ENCODE measurements at places on chromosomes 11 and 22.
A peak's percentile ranks its signal among the peaks of the same experiment; 100 is the strongest.

DNA sequence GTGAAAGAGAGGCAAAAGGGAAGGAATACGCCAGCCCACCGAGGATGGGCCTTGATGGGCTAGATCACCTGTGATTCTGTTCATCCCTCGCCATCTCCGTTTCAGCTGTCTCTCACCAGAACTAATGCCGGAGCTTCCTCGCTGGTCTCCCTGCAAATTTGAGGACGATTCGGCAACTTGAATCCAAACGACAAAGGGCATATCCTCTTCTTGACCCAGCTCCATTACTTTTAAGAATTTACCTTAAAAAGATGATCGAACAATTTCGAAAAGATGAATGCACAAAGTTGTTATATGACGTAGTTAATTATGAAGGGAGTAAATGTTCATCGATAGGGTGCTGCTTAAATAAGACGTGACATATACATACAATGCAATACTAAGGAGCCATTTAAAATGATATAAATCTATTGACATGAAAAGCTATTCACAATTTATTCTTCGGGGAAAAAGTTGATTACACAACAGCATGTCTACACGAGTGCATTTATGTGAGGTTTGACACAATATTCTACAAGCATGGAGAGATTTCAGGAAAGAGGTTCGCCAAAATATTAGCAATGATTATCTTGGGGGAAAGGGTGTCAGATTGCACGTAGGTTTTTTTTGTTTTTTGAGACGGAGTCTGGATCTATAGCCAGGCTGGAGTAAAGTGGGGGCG is 937 bp upstream of the FAM168A start:
- DNase-seq = no peak

GRCh38 chr11:9808943-9809342 is 145.1 kb downstream of the SWAP70 start:
- DNase-seq = no peak

DNA sequence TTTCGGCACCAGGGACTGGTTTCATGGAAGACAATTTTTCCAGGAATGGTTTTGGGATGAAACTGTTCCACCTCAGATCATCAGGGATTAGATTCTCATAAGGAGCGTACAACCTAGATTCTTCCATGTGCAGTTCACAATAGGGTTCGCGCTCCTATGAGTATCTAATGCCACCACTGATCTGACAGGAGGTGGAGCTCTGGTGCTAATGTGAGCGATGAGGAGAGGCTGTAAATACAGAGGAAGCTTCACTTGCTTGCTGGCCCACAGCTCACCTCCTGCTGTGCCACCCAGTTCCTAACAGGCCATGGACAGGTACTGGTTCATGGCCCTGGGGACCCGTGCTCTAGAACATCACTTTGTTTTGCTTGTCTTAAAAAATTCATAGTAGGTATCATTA is 41.8 kb upstream of the AMPD3 start:
- no peak for DNase-seq

DNA sequence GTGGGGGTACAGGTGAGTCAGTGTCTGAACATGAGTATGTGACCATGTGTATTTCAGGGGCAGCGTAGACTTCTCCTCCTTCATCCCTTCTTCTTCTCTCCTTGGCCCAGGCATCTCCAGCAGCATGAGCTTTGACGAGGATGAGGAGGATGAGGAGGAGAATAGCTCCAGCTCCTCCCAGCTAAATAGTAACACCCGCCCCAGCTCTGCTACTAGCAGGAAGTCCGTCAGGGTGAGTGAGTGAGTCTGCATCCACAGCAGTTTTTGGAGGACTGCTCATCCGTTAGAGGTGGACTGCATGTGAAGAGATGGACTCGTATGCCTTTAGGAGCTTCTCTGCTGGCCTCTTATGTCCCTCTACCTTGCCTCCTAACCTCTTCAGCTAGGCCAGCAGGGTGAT is 15.6 kb downstream of the TUB start:
- no peak for DNase-seq

- no peak for DNase-seq
Measured at GRCh38 chr22:39598017-39598965, 27.7 kb downstream of the CACNA1I start.

DNA sequence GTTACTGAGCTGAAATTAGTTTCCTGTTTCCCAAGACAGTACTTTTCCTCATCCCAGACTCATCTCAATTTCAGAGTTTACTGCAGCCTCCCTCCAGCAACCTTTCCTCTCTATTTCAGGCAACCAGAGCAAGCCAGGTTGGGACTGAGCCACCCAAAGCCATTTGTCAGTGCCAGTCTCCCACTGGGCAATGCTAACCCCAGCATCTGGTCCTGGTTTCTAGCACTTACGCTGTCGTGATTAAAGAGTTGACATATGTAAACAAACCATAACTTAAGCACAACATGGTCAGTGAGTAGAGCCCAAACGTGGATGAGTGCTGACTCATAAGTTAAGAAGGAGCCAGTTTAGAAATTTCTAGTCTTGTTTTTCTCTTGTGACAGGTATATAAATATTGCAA is 119.6 kb upstream of the BLID start:
- no peak for DNase-seq

GRCh38 chr11:99020352-99021225 is at the start of gene CNTN5:
Gene CNTN5, plus strand, starts transcription at chr11:99020949.
- DNase-seq = peak; percentile 64
